ENCODE measurements at places on chromosomes 6 and 20.

- no peak for DNase-seq
Measured at GRCh38 chr6:112851146-112851545, 504.0 kb downstream of the RFPL4B start.

GRCh38 chr20:17688965-17689364, 6.9 kb upstream of the RRBP1 start:
- DNase-seq: no peak

DNA sequence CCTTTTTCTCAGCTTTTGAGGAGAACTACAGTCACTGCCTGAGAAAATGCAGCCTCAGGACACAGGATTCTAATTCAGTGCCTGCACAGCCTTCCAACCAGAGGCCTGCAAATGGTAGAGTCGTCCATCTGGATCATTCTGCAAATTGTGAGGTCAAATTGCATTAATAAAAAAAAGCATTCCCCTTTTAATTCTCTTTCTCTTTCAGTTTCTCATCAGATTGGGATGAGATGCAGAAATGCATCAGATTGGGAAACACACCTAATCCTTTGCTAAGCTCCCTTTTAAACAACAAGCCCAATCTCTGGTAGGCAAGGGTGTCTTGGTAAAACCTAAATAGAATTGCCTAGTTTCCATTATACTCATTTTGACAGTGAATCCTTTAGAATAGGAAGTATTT, 838.8 kb downstream of the MAFB start:
- DNase-seq: no peak

DNA sequence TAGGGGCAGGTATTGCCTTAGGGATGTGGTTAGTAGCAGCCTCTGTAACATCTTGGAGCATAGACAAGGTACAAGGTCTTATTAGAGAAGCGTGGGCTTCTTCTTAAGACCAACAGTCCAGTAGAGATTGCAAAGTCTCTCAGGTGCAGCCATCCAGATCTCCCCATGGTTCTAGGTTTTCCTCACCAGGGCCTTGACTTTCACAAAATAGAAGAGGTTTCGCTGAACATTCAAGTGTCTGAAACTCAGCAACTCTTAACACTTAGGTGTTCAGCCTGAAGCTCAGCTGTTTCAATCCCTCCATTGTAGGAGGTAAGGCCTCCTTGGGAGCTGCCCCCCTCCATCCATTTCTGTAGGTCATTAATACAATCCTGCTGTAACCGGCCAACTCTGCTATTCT, 44.4 kb downstream of the GOPC start:
- no peak for DNase-seq
